ENCODE measurements at places on chromosomes 1 and 21.

DNA sequence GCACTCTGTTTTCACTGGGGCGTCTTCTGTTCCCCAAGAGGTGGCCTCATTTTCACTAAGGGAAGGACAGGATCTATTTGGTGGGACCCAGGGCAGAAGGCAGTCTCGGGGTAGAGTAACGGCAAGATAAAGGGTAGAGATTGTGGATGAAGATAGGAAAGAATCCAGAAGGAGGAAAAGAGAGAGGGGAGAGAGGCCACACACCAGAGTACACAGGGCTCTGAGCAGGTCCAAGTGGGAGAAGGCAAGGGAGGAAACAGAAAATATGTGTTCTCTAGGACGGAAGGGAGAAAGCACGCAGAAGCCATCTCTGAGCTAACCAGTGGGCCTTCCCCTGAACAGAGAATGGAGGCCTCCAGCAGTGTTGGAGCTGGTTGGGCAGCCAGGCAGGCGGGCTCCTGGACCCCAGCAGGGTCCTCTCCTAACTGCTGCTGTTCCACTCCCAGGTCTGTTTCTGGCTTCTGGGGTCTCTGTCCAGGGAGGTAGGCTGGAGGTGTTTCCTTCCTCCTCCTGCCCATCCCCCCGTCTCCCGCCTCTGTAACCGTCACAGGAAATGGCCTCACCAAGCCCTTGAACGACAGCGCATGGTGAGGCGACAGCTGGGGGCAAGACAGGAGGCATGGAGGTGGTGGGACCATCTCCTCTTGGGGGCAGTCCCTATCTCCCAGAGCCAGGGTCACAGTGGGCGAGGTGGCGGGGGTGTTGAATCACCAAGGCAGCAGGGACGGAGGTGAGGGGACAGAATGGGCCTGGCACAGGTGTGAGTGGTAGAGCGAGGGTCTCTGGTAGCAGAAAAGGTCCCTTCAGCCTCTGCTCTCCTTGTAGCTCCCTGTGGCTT is 649 bp downstream of the PTPN7 start:
- DNase-seq: no peak

DNA sequence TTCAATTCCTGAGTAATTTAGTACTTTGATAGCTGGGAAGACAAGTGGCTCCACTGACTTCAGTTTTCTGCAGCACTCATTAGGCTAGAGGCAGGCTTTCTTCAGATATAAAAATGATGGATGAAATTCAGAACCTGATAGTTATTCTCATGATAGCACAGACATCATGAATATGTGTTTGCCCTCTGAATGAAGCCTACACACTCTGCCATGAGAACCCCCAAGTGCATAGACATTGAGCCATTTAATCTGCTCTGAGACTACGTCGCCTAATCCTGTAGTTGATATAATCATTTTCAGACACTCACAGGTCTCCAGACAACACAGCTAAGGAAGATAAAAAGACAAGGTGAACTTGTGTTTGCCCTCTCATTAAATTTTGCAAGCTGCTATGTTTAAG is 566.1 kb downstream of the AMY1C start:
- DNase-seq: no peak

GRCh38 chr1:5968161-5968736 is 24.0 kb downstream of the NPHP4 start:
- DNase-seq: no peak

DNA sequence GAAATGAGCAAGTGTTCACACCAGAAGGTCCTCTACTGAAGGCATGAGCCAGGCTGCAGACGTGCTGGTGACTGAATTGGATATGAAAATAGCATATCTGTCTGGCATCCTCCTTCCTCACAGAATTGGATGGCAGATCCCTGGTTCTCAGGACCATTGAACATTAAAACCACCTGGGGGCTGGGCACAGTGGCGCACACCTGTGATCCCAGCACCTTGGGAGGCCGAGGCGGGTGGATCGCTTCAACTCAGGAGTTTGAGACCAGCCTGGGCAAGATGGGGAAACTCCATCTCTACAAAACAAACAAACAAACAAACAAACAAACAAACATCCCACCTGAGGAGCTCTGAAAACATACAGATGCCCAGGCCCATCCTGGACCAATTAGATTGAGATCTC is 23.4 kb downstream of the TEX35 start:
- no peak for DNase-seq

DNA sequence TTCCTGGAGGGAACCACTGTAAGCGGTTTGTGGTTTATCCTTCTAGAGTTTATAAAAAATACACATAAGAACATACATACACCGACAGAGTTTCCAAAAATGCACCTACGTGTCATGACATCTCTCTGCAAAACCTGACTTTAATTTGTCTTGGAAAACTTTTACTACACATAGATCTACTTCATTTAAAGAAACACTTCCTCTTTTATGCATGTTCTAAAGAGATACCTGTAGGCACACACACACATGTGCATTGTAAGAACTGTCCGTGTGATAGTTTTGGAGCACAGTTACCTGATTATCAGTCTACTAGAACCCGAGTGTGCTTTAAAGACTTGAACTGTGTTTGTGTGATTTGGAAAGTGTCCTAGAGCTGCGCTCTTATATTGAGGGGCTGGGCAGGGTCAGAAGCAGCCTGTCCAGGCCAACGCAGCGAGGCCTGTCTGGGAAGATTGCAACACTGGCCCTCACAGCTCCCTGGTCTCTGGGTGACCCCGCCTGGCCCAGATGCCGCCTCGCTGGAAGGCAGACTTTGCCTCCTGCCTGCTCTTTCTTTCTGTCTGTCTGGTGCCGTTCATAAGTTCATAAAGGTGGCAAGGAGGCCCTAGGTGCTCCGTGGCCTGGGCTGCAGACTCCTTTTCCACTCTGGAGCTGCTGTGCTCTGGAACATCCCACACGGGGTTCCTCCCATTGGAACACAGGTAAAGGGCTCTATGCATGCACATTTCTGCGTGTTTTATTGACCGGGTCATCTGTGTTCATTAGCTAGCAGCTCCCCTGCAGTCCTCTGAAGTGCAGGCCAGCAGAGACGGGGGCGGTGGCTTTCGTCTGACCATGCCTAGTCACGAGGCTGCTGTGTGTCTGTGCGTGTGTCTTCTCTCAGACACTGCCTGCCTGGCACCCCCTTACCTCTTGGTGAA is 46.3 kb downstream of the AGPAT3 start:
- DNase-seq: no peak

- DNase-seq: no peak
Measured at GRCh38 chr1:84020151-84020550, 21.2 kb upstream of the TTLL7 start.
